ENCODE measurements at places on chromosomes 5 and 9.

- H3K27me3 ChIP-seq = no peaks in the 10 kb centered on the region
- no peak overlapping the region for H3K27ac ChIP-seq
- no peak overlapping the region for H3K4me3 ChIP-seq
- DNase-seq = no peak
These were observed 414.9 kb downstream of the ENC1 start for GRCh38 chr5:74225587-74225986.

DNA sequence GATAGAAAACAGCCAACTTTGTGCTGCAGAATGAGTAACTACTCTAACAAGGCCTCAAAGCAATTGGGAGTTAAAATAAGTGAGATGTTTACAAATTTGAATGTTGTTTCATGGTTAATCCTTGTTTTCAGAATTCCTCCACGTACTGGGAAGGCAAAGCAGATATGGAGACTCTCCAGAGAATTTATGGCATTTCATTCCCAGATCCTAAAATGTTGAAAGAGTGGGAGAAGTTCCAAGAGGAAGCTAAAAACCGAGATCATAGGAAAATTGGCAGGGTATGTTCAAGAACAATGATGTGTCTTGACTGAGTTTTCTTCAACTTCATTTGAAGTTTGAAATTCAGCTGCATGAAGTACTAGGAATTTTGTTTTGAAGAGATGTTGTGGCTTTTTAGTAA lies 16.4 kb downstream of the TARS1 start:
- DNase-seq = no peak
- peaks cover 19% of the 10 kb centered on the region for H3K36me3 ChIP-seq
- H3K27me3 ChIP-seq = no peaks in the 10 kb centered on the region

GRCh38 chr5:92308679-92309078 lies 925.6 kb upstream of the ARRDC3 start:
- DNase-seq = no peak
- no peaks in the 10 kb centered on the region for H3K36me3 ChIP-seq

DNA sequence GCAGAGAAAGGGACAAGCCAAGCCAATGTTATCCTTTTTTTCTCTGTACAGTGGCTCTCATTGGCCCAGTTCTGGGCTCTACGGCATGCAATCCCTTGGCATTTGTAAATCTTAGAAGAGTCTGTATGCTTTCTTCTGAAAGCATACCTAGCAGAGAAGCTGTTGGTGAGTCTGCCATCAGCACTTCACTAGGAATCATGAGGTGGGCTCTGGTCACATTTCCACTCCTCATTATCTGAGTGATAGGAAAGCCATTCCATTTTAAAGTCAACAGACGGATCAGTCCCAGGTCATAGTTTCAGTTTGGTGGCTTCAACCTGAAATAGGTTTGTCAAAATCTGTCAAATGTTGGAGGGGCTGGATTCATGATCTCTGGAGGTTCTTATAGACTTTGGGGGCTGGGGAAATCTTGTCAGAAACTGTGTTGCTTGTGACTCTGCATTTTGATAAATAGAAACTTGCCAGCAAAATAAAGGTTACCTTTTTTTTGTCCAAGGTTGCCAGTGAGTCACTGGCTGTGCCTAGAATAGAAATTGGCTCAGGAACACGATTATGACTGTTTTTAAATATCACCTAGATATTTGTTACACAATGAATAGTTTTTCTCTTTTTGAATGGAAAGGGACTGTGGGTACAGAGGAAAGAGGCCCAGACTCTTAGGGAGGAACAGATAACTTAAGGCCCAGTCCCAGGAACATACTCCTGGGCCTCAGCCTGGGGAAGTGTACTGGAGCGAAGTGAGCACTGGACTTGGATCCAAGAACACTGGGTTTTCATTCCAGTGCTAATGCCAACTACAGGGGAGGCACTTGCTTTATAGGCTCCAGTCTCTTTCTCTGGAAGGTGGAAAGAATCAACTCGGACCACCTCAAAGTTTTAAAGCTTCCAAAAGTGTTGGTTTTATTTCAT lies 183.1 kb downstream of the NMUR2 start:
- no peak overlapping the region for H3K27ac ChIP-seq
- H3K27me3 ChIP-seq = no peaks in the 10 kb centered on the region
- no peak overlapping the region for H3K4me3 ChIP-seq

- peak overlapping the region; percentile 71 for H3K27ac ChIP-seq
- no peaks in the 10 kb centered on the region for H3K36me3 ChIP-seq
- H3K27me3 ChIP-seq = no peaks in the 10 kb centered on the region
- peak; percentile 43 for DNase-seq
- H3K4me3 ChIP-seq = no peak overlapping the region
- peaks cover 32% of the 10 kb centered on the region for H3K4me1 ChIP-seq
These were observed 20.2 kb downstream of the SIL1 start for GRCh38 chr5:139177809-139178588.

GRCh38 chr5:165321912-165322311 lies 1816.5 kb downstream of the MAT2B start:
- H3K27me3 ChIP-seq = no peaks in the 10 kb centered on the region
- H3K27ac ChIP-seq = no peak overlapping the region
- H3K4me3 ChIP-seq = no peak overlapping the region
- DNase-seq = no peak

DNA sequence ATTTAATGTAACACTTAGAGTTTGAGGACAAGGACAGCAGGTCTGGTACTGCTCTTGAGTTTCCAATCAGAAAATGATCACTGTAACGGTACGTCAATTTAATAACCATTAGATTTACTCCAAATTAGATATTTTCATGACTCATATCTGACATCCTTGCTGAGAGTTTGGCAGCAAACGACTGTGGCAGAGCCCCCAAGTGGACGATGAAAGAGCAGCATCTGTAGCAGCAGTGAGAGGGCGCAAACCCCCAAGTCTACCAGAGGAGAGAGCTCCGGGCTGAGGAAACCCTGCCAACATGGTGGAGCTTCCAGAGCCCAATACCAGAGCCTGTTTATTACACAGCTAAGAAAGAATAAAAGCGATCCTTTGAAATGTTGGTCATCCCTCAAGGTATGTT lies 73.2 kb upstream of the EPB41L4A start:
- no peak overlapping the region for H3K4me3 ChIP-seq
- no peak overlapping the region for H3K27ac ChIP-seq
- H3K27me3 ChIP-seq = no peaks in the 10 kb centered on the region
- DNase-seq = peak; percentile 12

DNA sequence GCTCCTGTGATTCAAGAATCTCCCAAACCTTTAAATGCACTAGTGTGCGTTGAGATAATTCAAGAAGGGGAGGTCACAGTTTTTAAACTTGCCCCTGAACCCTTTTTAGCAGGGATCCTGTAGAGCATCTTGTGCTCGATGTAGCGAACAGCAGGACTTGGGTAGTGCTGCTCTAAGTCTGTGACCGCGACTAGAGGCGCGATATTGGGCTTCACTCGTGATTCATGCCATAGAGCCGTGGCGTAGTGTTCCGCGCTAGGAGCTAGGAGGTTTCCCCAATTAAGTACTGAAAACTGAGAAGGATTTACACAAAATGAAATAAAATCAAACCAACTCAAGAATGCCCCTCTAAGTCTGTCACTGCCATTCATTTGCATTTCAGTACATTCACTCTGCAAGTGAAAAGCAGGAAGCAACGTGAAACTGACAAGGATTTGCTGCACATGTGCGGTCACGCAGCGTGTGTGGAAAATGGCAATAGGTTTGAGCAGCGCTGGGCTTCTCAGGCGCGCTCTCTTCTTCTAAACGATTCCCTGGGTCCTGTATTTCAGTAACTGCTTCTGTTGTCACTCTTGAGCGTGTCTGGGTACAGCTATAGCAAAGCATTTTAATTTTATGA lies 1135.9 kb upstream of the WWC1 start:
- no peaks in the 10 kb centered on the region for H3K27me3 ChIP-seq
- no peaks in the 10 kb centered on the region for H3K4me1 ChIP-seq
- no peak for DNase-seq
- H3K27ac ChIP-seq = no peak overlapping the region
- no peak overlapping the region for H3K4me3 ChIP-seq

GRCh38 chr9:112726428-112726827 lies 8.5 kb upstream of the INIP start:
- no peak for DNase-seq

DNA sequence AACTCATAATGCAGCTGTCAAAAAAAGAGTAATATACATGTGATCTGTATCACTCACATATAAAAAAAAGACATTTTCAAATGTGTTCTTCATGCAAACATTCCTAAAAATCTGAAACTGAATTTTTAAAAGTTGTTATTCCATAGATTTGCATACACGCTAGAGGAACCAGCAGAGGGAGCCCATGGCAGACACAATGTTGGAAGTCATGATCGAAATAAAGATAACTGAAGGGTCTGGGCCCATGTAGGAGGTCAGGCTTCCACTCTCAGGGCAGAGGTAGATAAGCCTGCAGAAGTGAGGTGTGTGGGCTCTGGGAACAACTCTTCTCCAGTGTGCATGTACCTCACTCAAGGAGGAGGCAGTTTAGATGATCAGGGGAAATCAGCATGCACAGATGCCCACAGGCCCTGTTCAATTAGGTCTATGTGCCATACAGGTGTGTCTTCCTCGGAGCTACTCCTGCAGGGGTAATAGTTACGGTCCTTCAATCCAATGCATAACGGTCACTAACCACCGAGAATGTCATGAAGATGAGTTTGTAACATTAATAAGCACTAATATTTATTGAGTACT lies 208.6 kb downstream of the EPB41L4A start:
- H3K36me3 ChIP-seq = no peaks in the 10 kb centered on the region
- no peak for DNase-seq
- H3K27ac ChIP-seq = no peak overlapping the region
- H3K4me3 ChIP-seq = no peak overlapping the region

GRCh38 chr5:116396476-116397099 lies 178.0 kb downstream of the SEMA6A start:
- H3K4me3 ChIP-seq = no peak overlapping the region
- no peak for DNase-seq
- no peak overlapping the region for H3K27ac ChIP-seq
- no peaks in the 10 kb centered on the region for H3K27me3 ChIP-seq
- H3K36me3 ChIP-seq = no peaks in the 10 kb centered on the region
- H3K4me1 ChIP-seq = no peaks in the 10 kb centered on the region
